Suppressor macrophage treated with lipopolysaccharide for 4 hours (primary cell): ENCODE measurements at places on chromosomes 2 and 18.

- DNase-seq, result no peak
Measured at GRCh38 chr2:20990442-20991430, 53.1 kb downstream of the APOB start.

DNA sequence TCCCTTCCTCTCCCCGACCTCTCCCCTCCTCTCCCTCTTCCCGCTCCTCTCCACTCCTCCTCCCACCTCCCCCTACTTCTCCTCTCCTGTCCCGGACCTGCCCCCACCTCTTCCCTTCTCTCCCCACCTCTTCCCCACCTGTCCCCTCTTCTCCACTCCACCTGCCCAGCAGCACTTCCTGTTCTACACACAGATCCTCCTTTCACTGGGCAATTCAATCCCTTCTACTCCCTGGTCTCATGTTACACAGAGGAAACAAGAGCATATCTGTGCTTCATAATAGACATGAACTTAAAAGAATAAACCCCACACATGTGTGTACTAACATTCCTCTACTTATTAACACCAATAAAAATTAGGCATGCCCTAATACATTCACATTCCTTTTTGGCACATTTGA, 34.8 kb downstream of the TIMM21 start:
- no peak for DNase-seq

- no peak for DNase-seq
Measured at GRCh38 chr2:18074476-18074875, 196.0 kb downstream of the KCNS3 start.

GRCh38 chr2:100124761-100125160, 17.6 kb downstream of the AFF3 start:
- no peak for DNase-seq

DNA sequence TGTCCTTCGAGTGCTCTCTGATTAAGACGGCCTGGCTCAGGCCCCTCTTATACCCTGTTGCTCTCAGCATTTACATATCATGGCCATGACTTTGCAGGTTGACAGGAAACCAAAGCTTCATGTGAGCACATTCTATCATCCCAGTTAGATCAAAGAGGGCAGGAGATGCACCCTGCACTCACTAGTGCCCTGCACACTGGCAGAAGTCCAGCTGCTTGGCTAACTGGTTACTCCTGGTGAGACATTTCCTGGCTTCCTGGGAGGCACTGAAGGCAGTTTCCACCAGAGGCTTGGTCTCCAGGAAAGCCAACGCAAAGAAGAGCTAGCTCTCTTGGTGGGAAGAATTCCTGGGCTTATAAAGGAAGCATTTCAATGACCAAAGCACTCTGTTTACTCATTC, 66.3 kb downstream of the LIPG start:
- DNase-seq, result no peak

GRCh38 chr2:144328938-144329337, 191.0 kb downstream of the ZEB2 start:
- no peak for DNase-seq

GRCh38 chr18:69958422-69958821, 10.7 kb upstream of the CD226 start:
- peak; percentile 57 for DNase-seq
